ENCODE measurements at places on chromosomes 1 and 21. TPM values are rescaled to one million over a fixed set of nuclear protein-coding genes. Genes with fewer than 3 reads are reported as not detected.
A peak's percentile ranks its signal among the peaks of the same experiment; 100 is the strongest.

The S100A7A gene
- total RNA-seq: not detected

The TMEM269 gene
- total RNA-seq: not detected

The RIIAD1 gene
- total RNA-seq: not detected

The BLACAT1 gene
- 1.0 TPM for total RNA-seq

The FMO5 gene
- total RNA-seq: 7.3 TPM

The CCDC24 gene
- total RNA-seq: 6.3 TPM

DNA sequence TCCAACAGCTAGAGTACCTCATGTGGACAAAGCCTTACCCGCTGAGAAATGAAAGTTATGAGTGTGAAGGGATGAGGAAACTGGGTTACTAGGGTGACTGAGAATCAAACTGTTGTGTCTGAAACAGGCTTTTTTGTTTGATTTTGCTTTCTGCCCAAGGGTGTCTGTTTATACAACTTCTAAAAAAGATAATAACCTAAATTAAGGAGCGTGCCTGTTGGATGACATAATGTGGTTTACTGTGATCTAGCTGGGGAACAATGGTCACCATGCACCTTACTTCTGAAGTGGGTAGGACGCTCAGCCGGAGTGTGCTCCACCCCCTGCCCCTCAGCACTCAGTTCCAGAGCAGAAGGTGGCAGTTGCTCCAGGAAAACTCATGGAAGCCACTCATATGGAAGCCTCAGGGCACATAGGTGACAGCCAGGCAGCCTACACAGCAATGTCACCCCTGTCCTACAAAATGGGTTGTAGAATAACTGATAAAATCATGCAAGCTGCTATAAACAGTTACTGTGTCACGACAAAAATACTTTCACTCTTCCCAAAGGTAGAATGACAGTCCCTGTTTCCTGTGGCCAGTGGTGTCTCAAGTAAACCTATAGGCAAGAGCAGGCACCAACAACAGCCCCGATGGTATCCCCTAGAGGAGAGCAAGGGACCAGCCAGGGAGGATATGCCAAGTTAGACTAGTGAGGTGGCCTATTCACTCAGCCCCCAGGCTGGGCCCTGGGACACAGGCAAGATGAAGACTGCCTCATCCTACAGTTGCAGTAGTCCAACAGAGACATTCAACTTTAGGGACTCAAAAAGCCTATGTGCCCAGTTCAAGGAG, 29.3 kb downstream of the SIPA1L2 start:
- no peak for DNase-seq

- no peak for DNase-seq
These were observed 221.7 kb downstream of the NEGR1 start for GRCh38 chr1:72060466-72061245.

DNA sequence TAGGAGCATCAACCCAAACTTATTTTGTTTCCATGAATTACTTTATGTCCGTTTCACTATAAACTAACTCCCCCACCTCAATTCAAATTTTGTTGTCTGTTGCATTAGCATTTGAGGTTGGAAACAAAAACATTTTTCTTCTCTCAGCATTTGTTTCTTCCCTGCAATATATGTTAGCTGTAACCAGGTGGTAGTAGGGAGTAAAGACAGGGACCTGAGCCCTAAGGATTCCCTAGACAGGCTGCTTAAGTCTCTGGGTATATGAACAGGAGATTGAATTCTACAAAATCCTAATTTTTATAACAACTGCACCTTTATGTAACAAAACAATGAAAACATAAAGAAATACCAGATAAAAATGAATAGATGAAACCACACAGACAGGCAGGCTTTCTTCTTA, 242.6 kb downstream of the PAPPA2 start:
- DNase-seq: no peak

GRCh38 chr21:28550057-28550825, 442.4 kb downstream of the LTN1 start:
- DNase-seq: no peak

GRCh38 chr21:29582855-29583254, 284.1 kb downstream of the BACH1 start:
- no peak for DNase-seq

GRCh38 chr21:29511096-29511495, 212.4 kb downstream of the BACH1 start:
- DNase-seq: no peak

- no peak for DNase-seq
These were observed 40.6 kb downstream of the ENAH start for GRCh38 chr1:225612287-225612686.

GRCh38 chr1:158289811-158290210, at the start of gene CD1C:
Gene CD1C, plus strand, starts transcription at chr1:158289923. Its CDS starts 142 bp downstream, at chr1:158290065.
- DNase-seq: no peak

DNA sequence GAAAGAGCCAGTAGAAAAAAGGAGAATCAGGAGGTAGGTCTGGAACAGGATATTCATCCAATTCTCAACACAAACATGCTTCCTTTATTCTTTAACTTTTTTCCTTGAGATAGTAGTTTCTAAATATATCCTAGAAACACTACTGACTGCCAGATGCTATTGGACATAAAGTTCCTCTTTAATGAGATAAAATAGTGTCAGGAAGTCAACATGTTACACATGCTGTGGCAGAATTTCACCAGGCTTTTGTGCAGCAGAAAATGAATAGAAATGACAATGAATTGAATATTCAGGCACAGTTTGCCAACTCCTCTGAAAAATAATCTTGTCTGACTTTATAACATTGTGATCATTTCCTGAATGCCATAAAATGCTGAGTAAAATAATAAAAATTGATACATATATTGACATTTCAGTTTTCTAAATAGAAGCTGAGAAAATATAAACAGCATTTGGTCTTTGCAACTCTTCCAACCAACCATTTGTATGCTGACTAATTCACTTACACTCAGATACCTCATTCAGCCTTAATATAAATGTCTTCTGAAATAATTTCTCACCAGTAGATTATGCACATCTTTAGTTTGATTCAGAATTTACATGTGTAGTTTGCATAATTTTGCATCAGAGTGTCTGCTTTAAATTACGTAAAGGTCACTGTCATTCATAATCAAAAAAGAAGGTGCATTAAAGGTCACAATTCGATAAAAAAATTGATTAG, 486.1 kb upstream of the ADGRL2 start:
- no peak for DNase-seq

DNA sequence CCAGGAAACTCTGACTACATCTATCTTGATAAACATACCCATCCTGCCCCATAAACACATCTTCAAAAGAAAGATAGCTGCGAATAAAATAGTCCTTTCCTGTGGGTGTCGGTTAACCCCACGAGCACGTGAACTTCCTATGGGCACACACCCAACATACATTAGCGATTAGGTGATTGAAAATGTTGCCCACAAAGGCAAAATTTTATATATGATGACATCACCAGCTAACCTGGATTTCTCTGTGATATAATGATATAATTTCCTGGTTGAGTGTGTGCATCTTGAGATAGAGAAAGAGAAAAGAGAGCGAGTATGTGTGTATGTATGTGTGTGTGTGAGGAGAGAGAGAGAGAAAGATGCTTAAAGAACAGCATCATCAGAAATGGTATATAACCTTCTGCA, 296.1 kb downstream of the PTPRC start:
- DNase-seq: no peak

GRCh38 chr21:29418813-29419212, 120.1 kb downstream of the BACH1 start:
- DNase-seq: peak; percentile 36

DNA sequence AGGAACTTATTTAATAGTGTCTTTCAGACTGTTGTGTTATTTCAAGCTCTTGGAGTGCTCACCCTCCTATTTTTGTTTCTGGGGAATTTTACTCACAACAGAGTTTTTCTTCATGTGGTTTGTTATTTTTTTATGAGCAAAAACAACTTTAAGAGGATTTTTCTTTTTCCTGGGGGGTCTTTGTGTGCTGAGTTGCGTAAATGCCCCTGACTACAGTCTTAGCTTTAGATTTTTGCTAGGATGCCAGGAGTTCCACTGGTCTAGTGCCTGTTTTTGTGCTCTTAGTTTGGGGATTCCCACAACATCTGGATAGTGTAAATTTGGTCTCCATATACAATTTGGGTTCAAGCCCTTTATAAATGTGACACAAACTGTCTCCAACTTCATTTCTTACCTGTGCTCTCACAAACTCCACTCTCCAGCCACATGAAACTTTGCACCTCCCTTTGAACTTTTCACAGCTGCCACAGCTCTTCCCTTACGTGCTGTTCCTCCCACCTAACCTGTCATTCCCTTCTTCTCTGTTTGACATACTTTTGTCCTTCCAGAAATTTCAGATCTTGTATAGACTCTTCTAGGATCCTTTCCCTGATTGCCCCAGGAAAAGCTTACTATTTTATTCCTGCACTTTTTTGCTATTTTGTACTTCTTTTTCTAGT, 180.2 kb downstream of the CRB1 start:
- no peak for DNase-seq

- no peak for DNase-seq
These were observed 150.6 kb upstream of the PLD5 start for GRCh38 chr1:242674951-242675645.

- DNase-seq: no peak
These were observed 27.7 kb downstream of the PTAFR start for GRCh38 chr1:28148880-28149195.

DNA sequence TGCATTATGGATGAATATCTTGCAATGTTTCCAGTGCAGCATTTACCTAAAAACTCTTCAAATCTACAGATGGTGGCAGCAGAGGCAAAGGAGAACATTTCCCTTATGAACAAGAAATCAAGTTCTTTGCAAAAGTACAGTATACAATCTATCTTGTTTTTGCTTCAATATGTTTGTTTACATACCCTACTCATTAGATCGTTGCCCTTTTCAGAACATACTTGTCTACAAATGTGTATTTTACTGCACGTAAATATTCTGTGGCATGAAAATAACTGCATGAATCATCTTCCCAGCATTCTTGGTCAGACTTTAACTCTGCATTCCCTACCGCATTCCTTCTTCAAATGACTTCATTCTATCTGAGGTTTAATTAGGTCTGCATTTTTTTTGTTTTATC, 212.7 kb downstream of the ZP4 start:
- peak; percentile 85 for DNase-seq

DNA sequence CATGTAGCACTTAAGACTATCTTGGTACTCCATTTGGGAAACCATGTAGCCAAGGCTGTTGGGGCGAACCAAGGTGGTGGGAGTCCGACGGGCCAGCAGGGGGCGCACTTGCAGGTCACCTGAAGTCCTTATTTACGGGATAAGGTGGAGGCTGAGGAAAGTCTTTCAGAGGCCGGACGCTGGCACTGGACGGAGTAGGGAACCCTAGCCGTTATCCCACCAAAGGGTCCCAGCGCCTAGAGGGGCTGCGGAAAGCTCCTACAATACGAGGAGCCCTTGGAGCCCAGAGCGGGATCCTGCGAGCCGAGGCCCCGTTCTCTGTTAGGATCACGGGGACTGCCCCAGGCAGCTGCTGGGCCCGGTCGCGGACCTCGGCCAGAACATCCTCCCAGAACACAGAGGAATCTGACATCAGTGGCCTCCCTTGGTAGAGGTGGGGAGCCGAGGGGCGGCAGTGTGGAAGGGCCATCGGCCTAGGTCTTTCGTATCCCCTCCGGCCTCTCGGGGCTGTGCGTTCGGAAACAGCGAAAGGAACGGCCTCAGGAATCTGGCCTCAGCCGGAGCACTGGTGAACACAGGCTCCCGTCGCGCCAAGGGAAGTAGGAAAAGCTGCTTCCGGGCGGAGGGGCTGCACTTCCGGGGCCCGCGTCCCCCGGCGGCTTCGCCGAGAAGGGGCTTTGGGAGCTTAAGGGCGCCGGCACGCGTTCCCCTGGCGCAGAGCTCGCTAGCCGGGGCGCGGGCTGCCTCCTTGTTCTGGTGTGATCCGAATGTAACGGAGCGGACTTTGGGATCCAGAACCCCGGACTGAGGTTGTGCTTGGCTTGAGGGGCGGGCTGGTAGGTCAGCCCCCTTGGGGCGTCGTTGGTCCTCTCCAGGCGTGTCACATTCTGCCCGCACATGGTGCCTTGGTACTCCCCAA, 29.9 kb upstream of the RPTN start:
- DNase-seq: peak; percentile 58

- no peak for DNase-seq
These were observed 335.0 kb upstream of the NFIA start for GRCh38 chr1:60747353-60747752.

DNA sequence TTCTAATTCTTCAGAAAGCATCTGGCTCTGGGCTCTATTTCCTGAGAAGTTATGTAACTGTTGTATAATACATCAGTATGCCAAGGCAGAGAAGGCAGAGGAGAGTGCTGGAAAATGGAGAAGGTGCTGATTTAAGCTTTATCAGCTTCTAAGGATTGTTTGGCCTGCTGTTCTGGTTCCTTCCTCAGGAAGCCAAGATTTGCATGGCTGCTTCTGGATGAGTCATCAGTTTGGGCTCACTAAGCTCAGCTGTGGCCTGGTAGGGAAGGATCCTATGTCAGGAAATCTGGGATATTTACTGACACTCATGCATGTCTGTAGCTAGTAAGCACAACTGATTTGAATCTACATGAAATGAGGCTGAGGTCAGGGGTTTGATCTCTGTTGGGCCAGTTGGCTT, 73.2 kb upstream of the ADGRL4 start:
- DNase-seq: peak; percentile 99

DNA sequence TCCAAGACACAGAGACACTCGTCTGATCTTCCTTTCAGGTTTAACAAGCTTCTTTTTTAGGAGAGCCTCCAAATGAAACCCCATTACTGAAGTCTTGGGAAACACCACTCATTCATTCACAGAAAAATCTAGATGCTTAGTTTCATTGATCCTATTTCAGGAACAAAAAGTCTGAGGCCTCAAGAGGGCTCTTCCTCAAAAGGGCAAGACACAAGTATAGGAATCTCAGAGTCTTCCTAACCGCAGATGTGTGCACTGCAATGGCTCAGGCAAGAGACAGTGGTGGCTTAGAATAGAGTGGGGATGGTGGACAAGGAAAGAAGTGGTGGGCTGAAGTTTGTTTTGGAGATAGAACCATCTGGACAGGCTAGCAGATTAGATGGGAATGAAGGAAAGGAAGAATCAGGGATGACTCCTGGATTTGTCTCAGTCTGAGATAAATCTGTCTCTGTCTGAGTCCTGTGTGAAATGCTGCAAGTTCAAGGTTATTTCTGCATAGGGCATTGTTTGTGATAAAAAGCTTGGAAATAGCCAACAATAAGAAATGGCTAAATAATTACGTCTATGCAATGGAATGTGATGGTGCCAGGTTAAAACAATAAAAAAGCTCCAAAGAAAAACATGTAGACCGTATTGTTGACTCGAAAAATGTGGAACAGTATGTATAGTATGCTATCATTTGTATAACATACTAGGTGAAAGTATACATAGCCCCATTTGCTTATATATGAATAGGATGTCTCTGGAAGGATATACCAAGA, 8.9 kb upstream of the CTSE start:
- no peak for DNase-seq

Data from renal cortical epithelial cell (primary cell).